ENCODE measurements at places on chromosomes 11 and 22.

DNA sequence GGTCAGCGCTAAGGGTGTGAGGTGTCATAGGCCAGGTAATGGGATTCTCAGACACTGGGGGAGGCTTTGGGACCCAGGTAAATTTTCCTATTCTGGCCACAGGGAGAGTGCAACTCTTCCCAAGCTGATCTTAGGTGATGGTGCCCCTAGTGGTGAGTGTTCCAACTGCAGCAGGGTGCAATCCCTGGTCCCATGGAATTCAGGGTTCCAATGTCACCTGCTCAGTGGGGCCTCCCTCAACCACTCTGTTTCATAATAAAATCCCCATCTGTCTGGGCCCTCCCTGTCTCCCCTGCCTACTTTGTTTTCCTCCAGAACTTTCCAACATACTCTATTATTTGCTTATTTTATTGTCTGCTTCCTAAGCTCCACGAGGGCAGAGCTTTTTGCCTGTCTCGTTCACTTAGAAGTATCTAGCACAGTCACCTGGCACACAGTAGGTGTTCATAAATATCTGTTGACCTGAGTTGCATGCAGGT lies 2.9 kb upstream of the SGSM1 start:
- DNase-seq: no peak

- DNase-seq: no peak
Measured at GRCh38 chr11:76424891-76425290, 19.9 kb upstream of the EMSY start.

GRCh38 chr22:24518771-24519485 lies 23.8 kb downstream of the UPB1 start:
- no peak for DNase-seq

- no peak for DNase-seq
Measured at GRCh38 chr11:15826826-15827225, 529.5 kb downstream of the SOX6 start.

DNA sequence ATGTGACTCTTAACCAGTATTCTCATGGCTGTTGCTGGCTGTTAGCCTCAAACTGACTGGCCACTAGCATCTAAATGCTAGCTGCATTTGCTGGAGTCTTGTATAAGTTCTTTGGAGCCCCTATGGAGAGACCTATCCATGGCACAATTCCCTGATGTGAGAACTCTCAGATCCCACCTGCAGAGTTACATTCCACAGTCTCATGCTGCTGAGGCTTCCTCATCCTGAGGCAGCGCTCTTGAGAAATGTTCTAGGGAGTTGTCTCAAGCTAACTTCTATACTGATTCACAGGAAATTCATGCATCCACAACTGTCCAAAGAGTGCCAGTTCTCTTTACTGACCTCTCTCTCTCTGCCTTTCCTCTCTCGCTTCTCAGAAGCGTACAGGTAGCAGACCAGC lies 218.0 kb upstream of the PITPNB start:
- no peak for DNase-seq

- no peak for DNase-seq
Measured at GRCh38 chr11:62493801-62494200, 52.8 kb downstream of the AHNAK start.

Measured in NCI-H187 treated with DMSO at 0.1 percent for 48 hours (cell line).